ENCODE measurements at places on chromosomes 1 and 21.

- no peak for DNase-seq
Measured at GRCh38 chr1:43207229-43207853, 35.2 kb downstream of the CFAP57 start.

DNA sequence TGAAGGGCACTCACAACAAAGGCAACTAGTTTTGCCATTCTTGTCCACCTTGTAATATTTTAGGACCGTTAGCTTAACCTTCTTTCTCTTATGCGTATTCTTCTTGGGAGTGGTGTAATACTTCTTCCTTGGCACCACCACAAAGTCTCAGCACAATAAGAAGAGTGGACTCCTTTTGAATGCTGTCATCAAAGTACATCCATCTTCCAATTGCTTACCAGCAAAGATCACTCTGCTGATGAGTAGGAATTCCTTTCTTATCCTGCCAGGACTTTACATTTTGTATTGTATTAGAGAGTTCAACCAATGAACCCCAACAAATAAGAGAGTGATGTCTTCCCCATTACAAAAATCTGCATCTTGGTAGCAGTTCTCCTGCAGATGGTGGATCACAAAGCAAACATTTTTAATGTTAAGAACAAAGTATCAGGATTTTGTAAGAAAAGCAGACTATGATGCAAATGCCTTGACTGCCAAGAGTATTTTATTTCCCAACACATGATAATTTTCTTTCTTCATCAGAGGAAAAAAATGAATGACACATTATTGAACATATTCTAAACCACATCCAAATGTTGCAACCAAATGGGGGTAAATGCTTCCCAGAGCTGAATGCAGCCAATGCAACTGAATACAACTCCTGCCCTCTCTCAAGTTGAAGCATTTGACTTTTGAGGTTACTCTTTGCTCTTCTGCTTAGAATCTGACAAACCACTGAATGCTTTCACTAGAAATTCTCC is 5.1 kb upstream of the ARNT start:
- no peak for DNase-seq

DNA sequence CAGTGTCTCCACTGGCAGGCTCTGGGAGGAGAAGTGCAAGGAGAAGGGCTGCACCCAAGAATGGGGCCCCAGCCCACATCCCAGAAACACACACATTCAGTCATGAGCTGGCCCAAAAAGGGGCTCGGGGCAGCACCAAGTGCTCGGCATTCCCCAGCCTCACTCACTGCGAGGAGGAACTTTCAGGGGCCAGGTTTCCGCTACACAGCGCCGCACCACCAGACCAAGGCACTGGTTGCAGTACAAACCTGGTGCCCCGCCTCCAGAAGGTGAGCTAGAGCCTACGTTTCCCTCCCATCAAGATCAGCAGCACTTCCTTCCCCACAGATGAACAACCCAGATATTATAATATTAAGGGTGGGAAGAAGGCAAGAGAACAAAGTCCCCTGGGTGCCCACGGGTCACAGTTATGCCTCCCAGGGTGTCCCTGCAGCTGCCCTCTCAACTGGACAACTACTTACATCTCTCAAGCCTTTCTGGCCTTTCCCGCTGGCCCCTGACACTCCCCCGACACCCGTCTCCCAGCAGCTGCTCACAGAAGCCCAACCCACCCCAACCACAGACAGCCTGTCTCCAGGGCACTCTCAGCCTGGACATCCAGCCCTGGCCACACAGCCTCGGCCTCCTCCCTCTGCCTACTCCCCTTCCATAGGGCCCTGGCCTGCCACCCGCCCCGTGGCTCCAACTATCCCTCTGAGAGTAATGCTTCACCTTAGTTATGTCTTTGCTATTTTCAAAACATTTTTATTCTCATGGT is 3.8 kb downstream of the PBXIP1 start:
- no peak for DNase-seq

DNA sequence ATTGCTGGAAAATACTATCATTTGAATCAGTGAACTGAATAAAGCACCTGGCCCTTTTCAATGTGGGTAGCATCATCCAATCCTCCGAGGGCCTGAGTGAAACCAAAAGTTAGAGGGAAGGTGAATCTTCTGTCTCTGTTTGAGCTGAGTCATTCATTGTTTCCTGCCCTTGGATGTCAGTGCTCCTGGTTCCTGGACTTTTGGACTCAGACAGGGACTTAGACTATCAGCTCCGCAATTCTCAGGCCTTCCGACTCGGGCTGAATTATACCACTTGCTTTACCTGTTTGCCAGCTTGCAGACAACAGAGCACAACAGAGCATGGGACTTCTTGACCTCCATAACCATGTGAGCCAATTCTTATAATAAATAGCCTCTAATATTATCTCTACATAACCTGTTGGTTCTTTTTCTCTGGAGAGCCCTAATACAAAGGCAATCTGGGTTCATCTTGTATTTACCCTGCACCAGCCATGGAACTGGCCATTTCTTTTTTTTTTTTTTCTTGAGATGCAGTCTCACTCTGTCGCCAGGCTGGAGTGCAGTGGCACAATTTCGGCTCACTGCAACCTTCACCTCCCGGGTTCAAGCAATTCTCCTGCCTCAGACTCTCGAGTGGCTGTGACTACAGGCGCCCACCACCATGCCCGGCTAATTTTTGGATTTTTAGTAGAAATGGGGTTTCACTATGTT is 19.2 kb upstream of the VASH2 start:
- no peak for DNase-seq

- no peak for DNase-seq
Measured at GRCh38 chr1:8011923-8012858, 13.9 kb downstream of the ERRFI1 start.

GRCh38 chr1:119882132-119883049 is 13.9 kb downstream of the ADAM30 start:
- DNase-seq: no peak

- DNase-seq: no peak
Measured at GRCh38 chr1:172602706-172603105, 56.2 kb upstream of the FASLG start.

Data from stimulated activated CD8-positive, alpha-beta memory T cell treated with anti-CD3 and anti-CD28 coated beads, Interleukin-7, amount 100 ng/mL, for 24 hours (primary cell).